AG04449 (cell line): ENCODE measurements at places on chromosomes 6 and 20.

DNA sequence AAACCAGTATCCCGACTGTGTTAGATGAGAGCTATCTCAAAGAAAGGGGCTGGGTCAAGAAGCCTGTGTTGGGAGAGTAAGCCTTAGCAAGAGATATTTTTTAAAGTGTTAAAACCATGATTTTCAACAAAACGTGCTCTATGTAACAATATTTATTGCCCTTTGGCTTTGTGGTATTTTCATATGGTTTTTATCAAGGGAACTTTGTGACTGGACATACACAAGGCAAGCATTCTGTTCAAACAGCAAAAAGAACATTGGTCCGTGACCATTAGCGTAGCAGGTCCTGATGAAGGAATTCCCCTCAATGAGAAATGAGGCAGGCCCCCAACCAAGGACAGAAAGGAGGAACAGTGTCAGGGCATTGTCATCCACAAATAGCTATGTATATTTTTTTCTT lies 222.6 kb downstream of the MYLK4 start:
- no peak for DNase-seq

- DNase-seq: no peak
Observed at GRCh38 chr6:75386050-75386770, 101.6 kb upstream of the TMEM30A start.

GRCh38 chr6:36563928-36564284 lies 16.6 kb upstream of the STK38 start:
- DNase-seq: no peak

DNA sequence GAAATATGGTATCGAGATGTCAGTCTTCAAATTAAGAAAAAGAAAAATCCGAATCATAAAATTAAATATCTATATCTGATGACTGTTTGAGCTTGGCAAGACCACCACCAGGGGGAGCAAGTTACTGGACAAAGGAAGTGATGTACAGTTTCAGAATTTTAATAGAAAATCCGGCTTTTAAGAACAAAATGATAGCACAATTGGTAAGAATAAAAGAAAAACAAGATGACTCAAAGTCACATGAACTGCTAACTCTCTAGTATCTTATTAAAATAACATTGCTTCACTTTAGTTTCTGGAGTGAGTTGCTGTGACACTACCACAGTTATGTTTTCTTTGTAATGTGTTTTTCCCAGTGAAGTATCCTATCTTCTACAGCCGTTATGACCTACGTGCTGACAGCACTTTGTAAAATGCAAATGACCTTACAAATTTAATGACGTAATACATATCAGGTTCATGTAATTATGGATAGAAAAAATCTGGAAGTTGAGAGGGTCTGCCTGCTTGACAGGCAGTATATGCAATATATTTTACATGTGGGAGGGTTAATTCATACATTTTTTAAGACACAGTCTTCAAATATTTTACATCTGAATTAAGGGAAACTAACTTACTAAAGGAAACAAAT lies 405.3 kb upstream of the HS3ST5 start:
- peak; percentile 24 for DNase-seq

- no peak for DNase-seq
Observed at GRCh38 chr6:6006006-6006427, 708 bp downstream of the NRN1 start.

GRCh38 chr20:4854561-4854901 lies 132.8 kb downstream of the PRND start:
- DNase-seq: no peak
